ENCODE measurements at places on chromosomes 2 and 18.

DNA sequence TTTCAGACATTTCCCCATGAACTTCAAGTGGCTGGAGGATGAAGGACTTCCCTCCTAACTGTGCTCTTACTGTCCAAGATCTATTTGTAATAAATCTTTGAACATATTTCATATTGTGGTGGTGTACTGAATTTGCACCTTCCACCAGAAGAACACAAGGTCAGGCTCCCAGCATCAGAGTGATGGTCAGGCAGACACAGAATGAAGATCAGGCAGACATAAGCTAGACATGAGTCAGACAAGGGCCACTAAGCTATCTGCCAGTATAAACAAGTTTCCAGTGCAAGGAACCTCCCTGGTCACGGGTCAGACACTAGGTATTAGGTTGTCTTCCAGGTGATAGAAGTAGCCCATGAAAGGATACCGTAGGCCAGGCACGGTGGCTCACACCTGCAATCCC lies 20.0 kb downstream of the AQP12B start:
- no peak for DNase-seq

DNA sequence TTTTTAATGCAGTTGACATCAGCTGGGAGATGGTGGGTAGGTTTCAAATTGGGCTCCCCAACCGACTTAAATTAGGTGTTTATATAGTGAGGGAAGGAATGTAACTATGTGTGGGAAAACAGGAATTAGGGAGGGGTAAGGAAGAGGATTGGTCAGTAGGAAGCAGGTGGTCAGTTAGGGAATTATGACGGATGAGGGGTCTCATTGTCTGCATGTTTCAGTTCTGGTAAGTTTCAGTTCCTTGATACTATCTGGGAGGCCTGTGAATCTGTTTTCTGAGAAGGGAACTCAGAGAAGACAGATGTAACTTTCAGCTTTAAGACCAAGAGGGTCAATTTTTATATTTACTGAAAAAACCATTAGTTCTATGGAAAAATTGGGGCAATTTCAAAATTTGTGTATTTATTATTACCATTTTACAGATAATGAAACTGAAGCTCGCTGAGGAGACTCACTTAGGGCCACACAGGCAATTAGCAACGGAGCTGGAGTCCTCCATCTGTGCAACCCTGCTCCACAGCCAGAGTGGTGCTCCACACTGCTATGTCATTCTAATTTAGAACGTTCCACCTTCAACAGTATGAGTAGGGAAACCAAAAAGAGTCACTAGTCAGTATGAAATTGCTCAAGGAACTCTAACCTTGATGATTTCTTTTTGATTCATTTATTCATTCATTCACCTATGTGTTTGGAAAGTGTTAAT lies 36.0 kb upstream of the CCDC195 start:
- no peak for DNase-seq

GRCh38 chr2:9780368-9781130 lies 62.7 kb upstream of the TAF1B start:
- DNase-seq: no peak

GRCh38 chr2:181104512-181105115 lies 124.2 kb downstream of the UBE2E3 start:
- DNase-seq: peak; percentile 63

DNA sequence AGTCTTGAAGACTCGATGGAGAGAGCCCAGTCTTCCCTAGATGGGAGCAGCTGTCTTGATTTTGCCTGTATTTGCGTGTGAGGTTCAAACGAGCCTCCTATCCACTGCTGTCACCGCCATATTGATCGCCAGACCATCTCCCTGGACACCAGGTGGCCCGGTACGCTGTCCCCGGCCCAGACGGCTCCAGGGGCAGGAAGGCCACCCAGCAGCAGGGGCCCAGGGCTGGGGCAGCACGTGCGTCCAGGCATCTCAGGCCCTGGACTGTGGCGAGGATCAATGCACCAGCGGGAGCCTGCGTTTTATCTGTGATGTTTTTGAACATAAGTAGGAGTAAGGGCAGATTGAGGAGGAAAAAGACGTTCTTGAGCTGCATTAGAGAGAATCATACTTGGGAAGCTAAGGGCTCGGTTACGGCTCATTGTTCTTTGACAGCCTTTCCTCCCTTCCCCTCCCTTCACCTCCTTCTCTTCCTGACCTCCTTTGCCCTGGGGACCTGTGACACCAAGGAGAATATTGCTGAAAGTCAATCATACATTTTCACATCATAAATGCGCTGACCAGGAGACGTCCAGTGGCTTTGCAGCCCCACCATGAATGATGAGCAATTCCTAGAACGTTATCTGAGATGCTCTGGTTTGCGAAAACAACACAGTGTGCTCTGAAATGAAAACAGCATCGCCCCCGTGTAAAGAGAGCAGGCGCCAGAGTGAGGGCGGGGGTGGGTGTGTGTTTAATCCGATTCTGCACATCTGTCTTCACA lies 711.2 kb upstream of the SALL3 start:
- no peak for DNase-seq

- DNase-seq: no peak
Measured at GRCh38 chr18:42929181-42929580, 186.3 kb downstream of the RIT2 start.

GRCh38 chr2:39937621-39938020 lies 158.6 kb upstream of the THUMPD2 start:
- no peak for DNase-seq

GRCh38 chr2:205689820-205690219 lies 7.5 kb downstream of the NRP2 start:
- no peak for DNase-seq

DNA sequence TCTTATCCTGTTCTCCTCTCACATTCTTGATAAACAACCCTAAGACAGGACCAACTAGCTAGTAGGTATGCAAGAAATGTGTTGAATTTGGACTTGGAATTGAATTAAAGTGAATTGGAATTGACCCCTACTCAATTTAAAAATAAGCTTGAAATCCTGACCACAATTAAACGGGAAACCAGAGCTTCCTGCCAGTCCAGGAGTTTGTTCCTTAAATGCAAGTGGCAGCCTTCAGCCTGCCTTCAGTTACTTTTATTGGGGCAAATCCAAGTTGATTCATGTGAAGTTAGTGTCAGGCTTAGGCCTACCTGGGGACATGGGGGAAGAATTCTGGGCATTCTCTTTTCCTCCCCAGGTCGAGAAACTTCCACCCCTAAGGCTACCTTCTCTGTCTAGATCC lies 457.6 kb downstream of the BCL11A start:
- no peak for DNase-seq

- no peak for DNase-seq
Measured at GRCh38 chr18:36338403-36338933, 41.0 kb downstream of the FHOD3 start.

- DNase-seq: no peak
Measured at GRCh38 chr18:43278355-43278754, 1.1 kb upstream of the SYT4 start.

All from naive thymus-derived CD8-positive, alpha-beta T cell (primary cell).